EH (cell line): ENCODE measurements at places on chromosomes 4 and X.

- DNase-seq = no peak
Measured at GRCh38 chrX:1476682-1477081, 24.0 kb upstream of the ASMTL start.

DNA sequence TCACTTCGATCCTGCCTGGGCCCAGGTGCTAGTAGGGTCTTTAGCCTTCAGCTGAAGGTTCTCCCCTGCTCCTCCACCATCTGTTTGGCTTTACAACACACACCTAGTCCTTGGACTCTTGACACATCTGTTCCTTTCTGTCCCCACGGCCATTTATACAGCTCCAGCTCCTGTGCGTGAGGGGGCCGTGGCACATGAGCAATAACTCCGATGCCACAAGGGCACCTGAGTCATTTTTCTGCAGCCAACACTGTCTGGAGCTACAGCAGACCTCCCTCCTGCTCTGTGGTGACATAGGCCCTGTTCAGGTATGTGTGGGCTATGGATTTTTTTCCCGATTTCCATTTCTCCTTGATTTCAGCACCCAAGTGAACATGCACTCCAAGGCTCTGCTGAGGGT, 44.7 kb upstream of the BCOR start:
- DNase-seq = no peak

- no peak for DNase-seq
Measured at GRCh38 chr4:98758182-98758581, 99.8 kb upstream of the TSPAN5 start.

DNA sequence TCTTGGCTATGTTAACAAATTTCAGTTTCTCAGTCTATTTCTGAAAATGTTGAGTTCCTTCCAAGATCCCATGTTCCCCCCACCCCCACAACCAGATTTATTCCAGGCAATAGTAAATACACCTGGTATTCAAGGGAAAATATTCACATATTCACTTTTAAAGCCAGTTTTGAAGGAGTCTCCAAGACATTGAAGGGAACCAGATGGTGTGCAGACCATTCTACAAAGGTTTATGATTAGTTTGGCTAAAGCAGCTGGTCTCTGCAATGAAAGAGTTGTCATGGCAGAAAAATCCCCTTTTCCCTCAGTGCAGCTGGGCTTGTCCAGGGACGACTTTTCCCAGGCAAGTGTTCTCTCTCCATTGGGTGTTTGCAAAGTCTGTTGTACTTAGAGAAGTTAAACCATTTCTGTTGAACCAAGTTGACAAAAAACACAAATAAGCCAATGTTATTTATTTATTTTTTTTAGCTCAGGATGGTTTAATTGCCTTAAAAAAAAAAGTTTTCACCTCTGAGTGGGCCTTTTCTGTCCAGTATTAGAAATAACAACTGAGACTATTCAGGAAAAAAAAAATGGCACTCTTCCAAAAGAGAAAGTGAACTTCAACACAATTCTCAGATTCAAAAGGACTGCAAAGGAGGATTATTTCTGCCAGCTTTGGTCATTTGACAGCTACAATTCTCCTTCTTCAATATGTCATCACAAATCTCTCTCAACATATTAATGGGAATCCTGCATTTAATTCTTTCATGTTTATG, 410.6 kb downstream of the IL1RAPL1 start:
- DNase-seq = no peak

- DNase-seq = peak; percentile 84
Measured at GRCh38 chr4:57043347-57044251, 64.9 kb downstream of the POLR2B start.

DNA sequence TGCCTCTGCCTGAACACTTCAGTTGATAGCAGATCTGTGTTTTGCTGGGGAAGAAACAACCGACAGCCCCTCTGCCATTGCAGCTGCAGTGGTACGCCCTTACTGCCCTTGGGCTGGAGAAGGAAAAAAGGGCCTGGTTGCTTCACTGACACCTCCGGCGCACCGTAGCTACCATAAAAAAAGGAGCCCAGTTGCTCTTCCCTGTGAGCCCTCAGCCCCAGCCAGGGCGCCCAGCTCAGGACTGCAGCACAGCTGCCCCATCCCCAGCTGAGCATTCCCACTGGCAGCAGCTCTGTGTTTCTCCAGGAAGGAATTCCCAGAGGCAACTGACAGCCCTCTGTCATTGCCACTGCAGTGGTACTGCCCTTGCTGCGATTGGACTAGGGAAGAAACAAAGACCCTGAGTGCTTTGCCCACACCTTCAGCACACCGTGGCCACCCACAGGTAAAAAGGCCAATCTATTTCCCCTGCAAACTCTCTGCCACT, 142.7 kb downstream of the DKK2 start:
- DNase-seq = no peak

DNA sequence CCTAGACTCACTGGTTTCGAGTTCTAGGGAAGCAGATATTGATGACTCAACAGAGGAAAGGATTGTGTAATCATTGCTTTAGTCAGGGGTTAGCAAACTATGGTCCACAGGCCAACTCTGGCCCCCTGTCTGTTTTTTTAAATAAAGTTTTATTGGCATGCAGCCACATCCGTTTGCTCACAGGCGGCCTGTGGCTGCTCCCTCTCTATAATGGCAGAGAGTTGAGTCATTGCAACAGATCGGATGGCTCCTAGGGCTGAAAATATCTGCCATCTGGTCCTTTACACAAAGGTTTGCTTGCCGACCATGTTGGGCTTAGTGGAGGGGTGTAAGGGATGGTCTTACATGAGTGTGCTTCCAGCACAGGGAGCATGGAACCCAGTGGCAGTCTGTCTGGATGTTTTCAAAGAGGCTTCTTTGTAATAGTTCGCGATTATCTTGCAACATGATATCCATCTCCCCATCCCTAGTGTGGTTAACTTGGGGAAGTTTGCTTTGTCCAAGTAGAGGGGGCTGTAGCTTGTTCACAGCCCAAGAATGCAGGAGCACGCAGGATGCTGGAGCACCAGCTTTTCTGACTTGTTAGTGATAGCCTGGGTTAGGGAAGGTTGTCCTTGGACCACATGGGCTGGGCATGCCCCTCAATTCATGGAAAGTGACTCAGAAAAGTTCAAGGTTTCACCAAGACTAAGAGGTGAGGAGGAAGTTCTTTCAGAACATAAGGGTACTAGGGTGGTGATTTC, 59.3 kb upstream of the CLDN34 start:
- DNase-seq = peak; percentile 83

DNA sequence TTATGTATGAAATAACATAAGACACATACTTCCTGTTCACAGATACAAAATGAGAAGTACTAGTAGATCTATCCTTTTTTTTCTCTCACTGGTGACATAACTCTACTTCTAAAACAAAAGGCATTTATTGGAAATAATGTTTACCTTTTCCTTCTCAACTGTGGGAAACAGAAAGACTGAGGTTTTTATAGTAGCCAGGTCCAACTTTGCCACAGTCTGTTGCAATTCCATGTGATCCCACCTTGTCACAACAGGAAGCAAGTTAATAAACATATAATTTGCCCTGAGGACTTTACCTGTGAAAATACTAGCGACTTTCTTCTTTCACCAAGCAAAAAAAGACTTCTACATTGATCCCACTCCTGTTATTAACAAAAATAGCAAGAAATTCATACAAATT, 475.8 kb downstream of the PDGFC start:
- DNase-seq = no peak

GRCh38 chrX:131881194-131881593, 141.9 kb upstream of the STK26 start:
- DNase-seq = no peak

DNA sequence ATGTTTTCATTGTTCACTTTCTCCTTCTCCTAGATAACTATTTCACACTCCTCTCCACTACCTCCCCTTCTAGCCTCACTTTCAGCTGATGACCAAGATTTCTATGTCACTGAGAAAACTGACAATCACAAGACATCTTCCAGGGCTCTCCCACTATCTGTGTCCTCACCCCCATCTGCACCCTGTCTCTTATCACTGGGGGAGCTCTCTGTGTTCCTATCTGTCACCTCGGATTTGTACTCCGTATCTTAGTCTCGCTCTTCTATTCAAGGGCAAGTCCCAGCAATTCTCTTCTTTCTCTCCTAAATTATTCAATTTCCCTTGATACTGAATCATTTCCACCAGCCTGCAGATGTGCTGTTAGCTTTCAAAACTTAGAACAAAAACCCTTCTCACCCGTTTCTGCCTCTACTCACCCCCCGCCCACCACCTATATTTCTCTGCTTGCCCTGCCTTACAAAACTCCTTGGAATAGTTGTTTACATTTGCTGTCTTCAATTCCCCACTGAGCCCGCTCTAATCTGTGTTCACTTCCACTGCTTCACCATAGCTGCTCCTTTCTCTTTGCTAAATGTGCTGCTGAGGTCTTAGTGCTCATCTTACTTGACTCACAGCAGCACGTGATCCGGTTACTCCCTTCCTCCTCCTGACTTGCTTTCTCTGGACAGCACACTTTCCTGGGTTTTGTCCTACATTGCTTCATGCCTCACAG, 293.2 kb downstream of the UNC5C start:
- no peak for DNase-seq

DNA sequence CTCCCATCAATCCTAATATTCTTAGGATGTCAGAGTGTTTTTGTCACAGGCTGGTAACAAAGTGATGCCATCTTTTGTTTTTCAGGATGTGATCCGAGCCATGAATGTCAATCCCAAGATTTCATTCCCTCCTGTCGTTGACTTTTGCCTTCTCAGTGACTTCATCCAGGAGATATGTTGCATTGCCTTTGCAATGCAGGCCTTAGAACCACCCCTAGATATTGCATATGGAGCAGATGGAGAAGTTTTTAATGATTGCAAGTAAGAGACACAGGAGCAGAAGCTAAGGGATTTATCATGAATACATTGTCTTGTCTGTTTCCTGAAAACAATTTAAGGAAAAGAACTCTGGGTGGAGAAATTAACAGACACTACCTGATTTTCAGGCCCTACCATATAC, 28.6 kb downstream of the SPATA18 start:
- DNase-seq = no peak

DNA sequence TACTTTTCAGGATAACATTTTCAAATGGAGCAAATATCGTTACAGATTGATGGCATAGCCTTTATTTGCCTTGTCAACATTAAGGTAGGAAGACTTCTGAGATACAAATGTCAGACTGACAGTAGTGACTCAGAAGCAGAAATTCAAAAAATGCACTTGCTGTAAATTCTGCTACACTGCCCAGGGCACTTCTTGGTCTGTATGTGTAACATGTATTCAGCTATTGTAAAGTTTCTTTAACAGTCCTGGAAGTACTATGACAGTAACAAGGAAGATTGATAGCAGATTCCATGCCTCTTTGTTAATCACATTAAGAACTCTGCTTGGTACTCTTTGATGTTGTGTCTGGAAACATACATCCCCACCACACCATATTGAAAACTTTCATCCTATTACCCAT, 69.6 kb upstream of the PCDH18 start:
- DNase-seq = peak; percentile 73

DNA sequence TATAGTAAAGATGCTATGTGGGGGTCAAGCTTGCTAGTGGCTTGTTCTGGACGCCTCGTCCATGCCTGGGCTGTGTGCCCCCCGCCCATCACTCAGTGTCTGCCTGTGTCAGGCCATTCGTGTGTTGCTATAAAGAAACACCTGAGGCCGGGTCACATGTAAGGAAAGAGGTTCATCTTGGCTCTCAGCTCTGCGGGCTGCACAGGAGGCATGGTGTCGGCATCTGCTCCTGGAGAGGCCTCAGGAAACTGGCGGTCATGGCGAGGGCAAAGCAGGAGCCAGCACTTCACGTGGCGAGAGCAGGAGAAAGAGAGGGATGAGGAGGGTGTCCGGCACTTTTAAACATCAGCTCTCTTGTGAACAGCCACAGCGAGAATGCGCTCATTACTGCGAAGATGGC, 25.2 kb downstream of the PIGG start:
- no peak for DNase-seq

- peak; percentile 39 for DNase-seq
Measured at GRCh38 chr4:95155759-95156451, 392.9 kb downstream of the UNC5C start.

DNA sequence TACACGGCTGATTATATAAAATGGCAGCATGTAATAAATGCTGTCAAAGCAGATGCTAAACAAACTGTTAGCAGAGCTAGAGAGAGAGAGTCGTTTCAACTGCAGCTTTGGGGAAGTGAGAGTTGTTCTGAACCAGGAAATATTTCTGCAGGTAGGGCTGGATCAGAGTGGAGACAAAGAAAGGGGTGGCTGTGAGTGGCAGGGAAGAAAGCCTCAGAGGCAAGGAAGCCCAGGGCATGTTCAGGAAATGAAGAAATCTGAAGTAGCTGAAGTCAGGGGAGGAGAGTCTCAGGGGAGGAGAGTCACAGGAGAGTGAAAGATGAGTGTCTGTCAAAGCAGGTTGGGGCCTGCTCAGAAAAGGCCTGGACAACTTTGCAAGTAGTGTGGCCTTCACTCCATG, 48.4 kb upstream of the RPS6KA3 start:
- DNase-seq = no peak

DNA sequence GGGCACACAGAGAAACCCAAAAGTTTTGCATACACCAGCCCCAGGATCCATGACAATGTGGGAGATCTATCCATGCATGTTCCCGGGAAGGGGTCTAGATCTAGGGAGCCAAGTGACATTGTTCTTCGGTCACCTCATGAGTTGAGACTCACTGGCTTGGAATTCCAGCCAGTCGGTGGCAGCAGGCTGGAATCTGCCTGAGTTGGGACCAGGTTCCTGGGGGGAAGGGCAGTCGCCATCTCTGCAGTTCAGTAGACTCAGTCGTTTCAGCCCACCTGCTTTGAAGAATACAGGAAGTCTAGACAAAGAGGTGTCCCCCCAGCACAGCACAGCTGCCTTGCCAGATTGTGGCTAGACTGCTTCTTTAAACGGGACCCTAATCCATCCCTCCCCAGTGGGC, 46.0 kb upstream of the PBDC1 start:
- DNase-seq = no peak

DNA sequence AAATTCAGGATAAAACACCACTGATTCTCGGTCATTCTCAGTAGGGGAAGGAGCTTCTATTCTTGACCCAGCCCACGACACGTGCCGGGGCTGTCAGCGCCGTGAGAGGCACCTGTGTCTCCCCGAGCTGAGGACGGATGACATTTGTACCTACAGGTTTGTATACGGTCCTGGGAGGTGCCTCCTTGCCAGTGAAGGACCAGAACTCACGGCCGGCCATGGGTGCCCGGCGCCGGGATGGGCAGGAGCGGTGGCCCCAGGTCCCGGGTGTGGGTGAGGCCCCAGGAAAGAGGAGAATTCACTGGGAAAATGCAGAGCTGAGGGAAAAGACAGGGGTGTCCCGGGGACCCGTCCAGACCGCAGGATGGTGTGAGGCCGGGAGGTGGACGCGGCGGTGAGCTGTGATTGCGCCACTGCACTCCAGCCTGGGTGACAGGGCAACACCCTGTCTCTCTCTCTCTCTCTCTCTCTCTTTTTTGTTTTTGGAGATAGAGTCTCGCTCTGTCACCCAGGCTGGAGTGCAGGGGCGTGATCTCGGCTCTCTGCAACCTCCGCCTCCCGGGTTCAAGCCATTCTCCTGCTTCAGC, 48.9 kb upstream of the PPP2R3B start:
- DNase-seq = no peak

- no peak for DNase-seq
Measured at GRCh38 chr4:75922588-75922987, 18.2 kb downstream of the NAAA start.
